ENCODE measurements at places on chromosomes 4 and X. TPM values are rescaled to one million over a fixed set of nuclear protein-coding genes. Genes with fewer than 3 reads are reported as not detected.

- H3K4me3 ChIP-seq, result no peak overlapping the region
- H3K27me3 ChIP-seq, result no peaks in the 10 kb centered on the region
- no peaks in the 10 kb centered on the region for H3K36me3 ChIP-seq
- DNase-seq, result no peak
Measured at GRCh38 chrX:31449081-31449480, 377.2 kb upstream of the FTHL17 start.

DNA sequence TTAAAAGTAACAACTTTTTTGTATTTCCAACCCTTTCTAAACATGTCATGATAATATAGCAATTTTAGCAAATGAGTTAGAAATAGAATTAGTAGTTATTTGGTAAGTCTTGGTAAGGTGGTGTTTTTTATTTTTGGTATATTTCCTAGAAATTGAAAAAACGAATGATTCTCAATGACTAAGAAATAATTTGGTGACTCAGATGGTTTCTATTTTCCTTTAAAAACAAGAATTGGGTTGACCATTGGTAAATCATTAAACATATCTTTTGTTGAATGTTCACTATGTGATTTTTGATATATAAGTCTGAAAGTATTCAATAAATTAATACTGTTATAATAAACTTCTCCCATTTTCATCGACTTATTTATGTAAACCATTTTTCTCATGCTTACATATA lies 206.2 kb upstream of the BANK1 start:
- H3K36me3 ChIP-seq, result peaks cover 4% of the 10 kb centered on the region
- no peaks in the 10 kb centered on the region for H3K4me1 ChIP-seq
- no peaks in the 10 kb centered on the region for H3K27me3 ChIP-seq
- no peak overlapping the region for H3K27ac ChIP-seq
- no peak for DNase-seq

DNA sequence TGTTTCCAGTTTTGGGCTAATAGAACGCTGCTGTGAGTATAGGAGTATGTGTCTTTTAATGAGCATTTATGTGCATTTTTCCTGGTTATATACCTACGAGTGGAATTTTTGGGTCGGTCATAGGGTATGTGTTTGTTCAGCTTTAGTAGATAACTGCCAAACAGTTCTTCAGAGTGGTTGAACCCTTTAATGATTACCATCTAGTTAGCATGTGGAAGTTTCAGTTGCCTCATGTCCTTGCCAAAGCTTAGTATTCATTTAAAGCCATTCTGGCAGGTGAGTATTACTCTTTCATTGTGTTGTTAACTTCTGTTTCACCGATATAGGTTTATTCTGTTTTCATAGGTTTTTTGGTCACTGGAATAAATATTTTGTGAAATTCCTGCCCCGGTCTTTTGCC lies 229.1 kb downstream of the ARHGAP10 start:
- DNase-seq, result no peak
- H3K27me3 ChIP-seq, result no peaks in the 10 kb centered on the region
- no peaks in the 10 kb centered on the region for H3K4me1 ChIP-seq
- no peaks in the 10 kb centered on the region for H3K36me3 ChIP-seq
- H3K4me3 ChIP-seq, result no peak overlapping the region

DNA sequence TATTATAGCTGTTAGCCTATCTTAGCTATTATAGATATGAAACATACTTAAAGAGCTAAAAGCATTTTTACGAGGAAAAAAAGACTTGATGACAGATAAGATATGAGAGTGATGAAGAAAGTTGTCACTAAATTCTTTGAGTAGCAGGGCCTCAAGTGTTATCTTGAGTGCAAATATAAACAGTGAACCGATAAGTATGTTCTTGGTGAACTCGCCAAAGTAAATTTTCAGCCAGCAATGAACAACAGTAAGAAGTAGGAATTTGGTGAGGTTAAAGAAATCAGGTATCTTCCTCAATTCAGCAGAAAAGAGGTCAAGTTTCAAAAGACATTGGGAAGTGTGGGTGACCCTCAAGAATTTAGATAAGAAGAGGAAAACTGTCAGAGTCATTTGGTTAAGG lies 471.8 kb upstream of the FTHL17 start:
- DNase-seq, result no peak
- H3K4me3 ChIP-seq, result no peak overlapping the region
- no peaks in the 10 kb centered on the region for H3K36me3 ChIP-seq

GRCh38 chrX:32155044-32155638 lies 1056.2 kb downstream of the DMD start:
- H3K4me3 ChIP-seq, result no peak overlapping the region
- no peaks in the 10 kb centered on the region for H3K4me1 ChIP-seq
- H3K36me3 ChIP-seq, result no peaks in the 10 kb centered on the region
- no peak for DNase-seq

DNA sequence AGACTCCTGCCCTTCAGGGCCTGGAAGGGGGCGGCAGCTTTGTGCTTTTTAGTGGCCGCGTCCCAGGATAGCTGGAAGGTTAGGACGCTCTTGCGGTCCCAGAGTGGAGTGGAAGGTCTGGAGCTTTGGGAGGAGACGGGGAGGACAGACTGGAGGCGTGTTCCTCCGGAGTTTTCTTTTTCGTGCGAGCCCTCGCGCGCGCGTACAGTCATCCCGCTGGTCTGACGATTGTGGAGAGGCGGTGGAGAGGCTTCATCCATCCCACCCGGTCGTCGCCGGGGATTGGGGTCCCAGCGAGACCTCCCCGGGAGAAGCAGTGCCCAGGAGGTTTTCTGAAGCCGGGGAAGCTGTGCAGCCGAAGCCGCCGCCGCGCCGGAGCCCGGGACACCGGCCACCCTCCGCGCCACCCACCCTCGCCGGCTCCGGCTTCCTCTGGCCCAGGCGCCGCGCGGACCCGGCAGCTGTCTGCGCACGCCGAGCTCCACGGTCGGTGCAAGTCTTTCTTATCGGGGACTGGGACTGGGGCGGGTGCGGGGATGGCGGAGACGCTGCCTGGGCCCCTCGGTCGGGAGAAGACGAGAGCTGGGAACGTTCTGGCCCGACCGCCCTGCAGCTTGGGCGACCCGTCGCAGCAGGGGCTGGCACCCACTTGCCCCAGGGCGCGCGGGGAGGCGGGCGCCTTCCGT lies at the start of gene EDNRA:
EDNRA (plus strand) TSS at position 207 of the 686 bp plus-strand sequence. CDS start 4,585 bp downstream, outside the sequence.
- DNase-seq, result no peak
- peaks cover 18% of the 10 kb centered on the region for H3K27me3 ChIP-seq
- no peaks in the 10 kb centered on the region for H3K4me1 ChIP-seq
- no peak within 1 kb of the TSS for H3K4me3 ChIP-seq
- no peak within 1 kb of the TSS for H3K27ac ChIP-seq

GRCh38 chrX:147853701-147854100 lies 58.0 kb upstream of the FMR1 start:
- H3K4me3 ChIP-seq, result no peak overlapping the region
- DNase-seq, result no peak
- no peak overlapping the region for H3K27ac ChIP-seq
- H3K36me3 ChIP-seq, result no peaks in the 10 kb centered on the region

DNA sequence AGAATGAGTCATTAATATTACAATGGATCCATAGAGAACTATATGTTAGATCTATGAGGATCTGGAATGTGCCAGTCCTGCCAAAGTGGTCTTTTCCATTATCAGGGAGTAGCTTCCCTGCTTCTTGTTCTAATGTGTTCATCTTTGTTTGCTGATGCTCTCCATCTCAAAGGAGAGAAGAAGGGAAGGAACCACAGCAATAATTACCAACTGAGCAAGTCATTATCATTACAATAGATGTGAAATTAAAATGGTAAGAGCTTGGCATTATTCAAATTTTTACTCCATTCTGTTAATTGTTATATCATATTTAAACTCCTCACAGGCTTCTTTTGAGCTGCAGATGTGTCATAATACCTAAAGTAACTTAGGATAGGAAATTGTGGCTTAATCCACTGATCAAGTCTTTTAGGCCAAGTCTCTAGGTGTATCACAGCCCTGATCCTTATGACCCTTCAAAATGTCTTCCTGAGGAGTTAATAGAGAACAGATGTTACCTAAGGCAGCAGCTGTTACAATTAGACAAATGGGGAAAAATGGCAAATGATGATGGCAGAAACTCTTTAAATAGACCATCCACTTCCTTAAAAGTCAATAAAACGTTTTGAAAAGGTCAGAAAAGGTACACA lies 1492.7 kb upstream of the IGFBP7 start:
- no peak for DNase-seq
- no peak overlapping the region for H3K27ac ChIP-seq
- no peaks in the 10 kb centered on the region for H3K36me3 ChIP-seq
- no peaks in the 10 kb centered on the region for H3K27me3 ChIP-seq
- no peaks in the 10 kb centered on the region for H3K4me1 ChIP-seq

DNA sequence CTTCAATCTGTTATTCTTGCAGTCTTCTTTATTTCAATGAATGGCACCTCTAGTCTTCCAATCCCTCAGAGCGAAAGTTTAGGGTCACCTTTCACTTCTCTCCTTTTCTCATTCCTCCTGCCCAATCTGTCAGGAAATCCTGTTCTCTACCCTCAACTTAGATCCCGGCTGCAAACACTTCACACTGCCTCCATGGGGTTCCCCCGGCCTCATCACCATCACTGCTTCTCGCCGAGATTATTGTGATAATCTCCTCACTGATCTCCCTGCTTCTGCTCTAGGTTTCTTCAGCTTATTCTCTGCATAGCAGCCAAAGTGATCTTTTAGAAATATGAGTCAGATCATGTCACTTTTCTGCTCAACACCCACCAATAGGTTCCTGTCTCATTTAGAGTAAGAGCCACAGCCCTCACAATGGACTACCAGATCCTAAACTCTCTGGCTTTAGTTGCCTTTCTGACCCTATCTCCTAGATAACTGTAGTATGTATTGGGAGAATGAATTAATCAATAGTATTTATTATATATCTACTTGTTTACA lies 43.6 kb upstream of the TBC1D9 start:
- H3K4me1 ChIP-seq, result peaks cover 83% of the 10 kb centered on the region
- no peaks in the 10 kb centered on the region for H3K27me3 ChIP-seq
- peak overlapping the region; percentile 57 for H3K27ac ChIP-seq
- no peak for DNase-seq
- H3K36me3 ChIP-seq, result no peaks in the 10 kb centered on the region
- H3K4me3 ChIP-seq, result no peak overlapping the region

DNA sequence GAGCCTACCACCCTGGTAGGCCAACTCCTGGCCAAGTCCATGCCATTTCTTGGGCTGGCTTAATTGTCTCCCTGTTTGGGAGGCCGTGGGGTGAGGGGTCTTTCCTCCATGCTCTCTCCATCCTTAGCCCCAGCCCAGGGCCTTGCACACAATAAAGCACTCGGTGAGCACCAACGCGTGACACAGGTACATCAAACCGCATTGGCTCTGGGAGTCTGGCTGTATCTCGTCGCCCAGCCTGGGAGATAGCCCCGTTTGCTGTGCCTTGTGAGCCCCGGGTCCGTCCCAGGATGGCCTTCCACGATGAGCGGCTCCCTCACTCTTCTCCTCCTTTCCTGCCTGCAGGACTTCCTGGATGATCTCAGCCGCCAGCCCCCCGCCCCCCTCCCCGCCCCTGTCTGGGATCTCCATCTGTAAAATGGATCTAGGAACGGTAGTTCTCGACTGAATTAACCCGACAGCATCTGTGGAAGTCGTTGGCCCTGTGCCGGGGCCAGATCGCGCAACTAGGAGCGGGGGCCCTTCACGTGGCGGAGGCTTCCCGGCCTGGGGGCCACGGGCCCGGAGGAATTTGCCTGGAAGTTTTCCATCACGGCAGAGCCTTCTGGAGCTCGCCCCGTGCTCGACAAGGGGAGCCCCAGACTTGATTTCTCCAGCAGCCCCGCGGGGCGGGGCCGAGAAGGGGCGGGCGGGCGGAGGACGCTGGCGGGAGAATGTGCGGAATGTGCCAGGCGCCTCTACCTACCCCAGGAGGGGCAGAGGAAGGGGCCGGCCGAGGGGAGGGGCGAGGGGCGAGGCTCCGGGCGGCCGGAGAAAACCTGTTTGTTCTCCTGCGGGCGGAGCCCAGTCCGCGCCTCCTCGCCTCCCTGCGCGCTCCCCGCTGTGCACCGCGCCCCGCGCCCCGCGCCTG lies at the start of gene ZNF185:
ZNF185 (plus strand) TSS at position 846 of the 910 bp plus-strand sequence. CDS start 16,423 bp downstream, outside the sequence.
- no peaks in the 10 kb centered on the region for H3K36me3 ChIP-seq
- H3K27me3 ChIP-seq, result peaks cover 14% of the 10 kb centered on the region
- H3K27ac ChIP-seq, result no peak within 1 kb of the TSS
- H3K4me3 ChIP-seq, result no peak within 1 kb of the TSS

GRCh38 chrX:22278375-22278774 lies 5.7 kb downstream of the CBLL2 start:
- no peaks in the 10 kb centered on the region for H3K27me3 ChIP-seq
- H3K4me1 ChIP-seq, result no peaks in the 10 kb centered on the region
- H3K27ac ChIP-seq, result no peak overlapping the region
- no peak overlapping the region for H3K4me3 ChIP-seq

DNA sequence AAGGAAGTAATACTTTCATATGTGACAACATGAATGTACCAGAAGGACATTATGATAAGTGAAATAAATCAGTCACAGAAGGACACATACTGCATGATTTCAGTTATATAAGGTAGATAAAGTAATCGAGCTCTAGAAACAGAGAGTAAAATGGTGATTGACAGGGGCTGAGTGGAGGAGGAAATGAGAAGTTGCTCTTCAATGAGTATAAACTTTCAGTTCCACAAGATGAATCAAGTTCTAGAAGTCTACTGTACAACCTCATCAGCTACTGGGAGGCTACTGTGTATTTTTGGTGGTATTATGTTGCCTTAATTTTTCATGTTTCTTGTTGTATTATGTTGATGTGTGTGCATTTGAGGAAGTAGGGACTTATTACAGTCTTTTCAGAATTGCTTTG lies 270.9 kb upstream of the GRIA3 start:
- H3K27ac ChIP-seq, result no peak overlapping the region
- H3K4me3 ChIP-seq, result no peak overlapping the region
- no peaks in the 10 kb centered on the region for H3K4me1 ChIP-seq
- H3K36me3 ChIP-seq, result no peaks in the 10 kb centered on the region
- no peaks in the 10 kb centered on the region for H3K27me3 ChIP-seq

- H3K27me3 ChIP-seq, result peaks cover 19% of the 10 kb centered on the region
- DNase-seq, result no peak
- no peaks in the 10 kb centered on the region for H3K4me1 ChIP-seq
- no peak overlapping the region for H3K27ac ChIP-seq
- H3K36me3 ChIP-seq, result no peaks in the 10 kb centered on the region
Measured at GRCh38 chr4:77994194-77994721, 62.9 kb upstream of the FRAS1 start.

DNA sequence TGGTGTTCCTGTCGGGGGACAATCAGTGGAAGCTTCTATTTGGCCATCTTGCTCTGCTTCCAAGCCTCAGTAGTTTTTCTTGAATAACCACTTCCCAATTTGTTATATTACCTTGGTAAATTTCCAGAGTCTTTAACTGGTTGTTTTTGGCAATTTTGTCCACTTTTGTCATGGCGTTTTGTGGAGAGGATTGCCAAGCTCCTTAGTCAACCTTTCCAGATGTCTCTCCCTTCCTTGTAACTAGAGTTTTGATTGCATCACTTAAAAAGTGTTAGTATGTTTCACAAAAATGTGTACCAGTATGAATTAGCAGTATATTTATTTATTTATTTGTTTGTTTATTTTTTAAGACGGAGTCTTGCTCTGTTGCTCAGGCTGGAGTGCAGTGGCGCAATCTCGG lies 15.8 kb upstream of the UXT start:
- DNase-seq, result no peak
- H3K27ac ChIP-seq, result no peak overlapping the region
- no peak overlapping the region for H3K4me3 ChIP-seq
- no peaks in the 10 kb centered on the region for H3K36me3 ChIP-seq
- peaks cover 3% of the 10 kb centered on the region for H3K27me3 ChIP-seq

The CT55 gene
- total RNA-seq, result not detected

The SULT1B1 gene
- total RNA-seq, result 0.04 TPM

The ERCC6L gene
- 0.91 TPM for total RNA-seq

The FAT4 gene
- not detected for total RNA-seq

The TREX2 gene
- 3.2 TPM for total RNA-seq

The CLNK gene
- 0.58 TPM for total RNA-seq

The SPANXN4 gene
- not detected for total RNA-seq

The KLF8 gene
- total RNA-seq, result 15.2 TPM

The CPE gene
- not detected for total RNA-seq

The PHKA1 gene
- total RNA-seq, result not detected

The SNCA gene
- total RNA-seq, result 2.2 TPM

The UGT2B17 gene
- total RNA-seq, result 2.5 TPM
